ENCODE measurements at places on chromosomes 5 and 9.
A peak's percentile ranks its signal among the peaks of the same experiment; 100 is the strongest.

- no peak for DNase-seq
Observed at GRCh38 chr9:73451003-73451402, 299.3 kb downstream of the ANXA1 start.

DNA sequence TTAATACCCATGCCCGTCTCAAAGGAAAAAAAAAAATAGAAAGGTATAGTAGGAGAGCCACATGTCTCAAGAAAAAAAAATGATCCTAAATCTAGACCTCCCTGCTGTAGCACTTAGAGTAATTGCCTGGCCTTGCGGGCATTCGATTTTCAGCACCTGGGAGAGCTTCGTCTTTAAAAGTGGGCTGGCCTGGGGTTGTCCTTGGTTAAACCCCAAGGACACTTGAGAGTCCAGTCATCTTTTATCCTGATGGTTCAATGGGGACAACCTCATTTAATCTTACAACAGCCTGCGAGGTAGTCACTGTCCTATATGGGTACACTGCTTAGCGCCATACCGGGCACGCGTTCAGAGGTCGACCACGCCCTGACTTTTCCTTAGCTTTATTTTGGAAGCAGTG is 60.1 kb downstream of the MAT2B start:
- DNase-seq: no peak

DNA sequence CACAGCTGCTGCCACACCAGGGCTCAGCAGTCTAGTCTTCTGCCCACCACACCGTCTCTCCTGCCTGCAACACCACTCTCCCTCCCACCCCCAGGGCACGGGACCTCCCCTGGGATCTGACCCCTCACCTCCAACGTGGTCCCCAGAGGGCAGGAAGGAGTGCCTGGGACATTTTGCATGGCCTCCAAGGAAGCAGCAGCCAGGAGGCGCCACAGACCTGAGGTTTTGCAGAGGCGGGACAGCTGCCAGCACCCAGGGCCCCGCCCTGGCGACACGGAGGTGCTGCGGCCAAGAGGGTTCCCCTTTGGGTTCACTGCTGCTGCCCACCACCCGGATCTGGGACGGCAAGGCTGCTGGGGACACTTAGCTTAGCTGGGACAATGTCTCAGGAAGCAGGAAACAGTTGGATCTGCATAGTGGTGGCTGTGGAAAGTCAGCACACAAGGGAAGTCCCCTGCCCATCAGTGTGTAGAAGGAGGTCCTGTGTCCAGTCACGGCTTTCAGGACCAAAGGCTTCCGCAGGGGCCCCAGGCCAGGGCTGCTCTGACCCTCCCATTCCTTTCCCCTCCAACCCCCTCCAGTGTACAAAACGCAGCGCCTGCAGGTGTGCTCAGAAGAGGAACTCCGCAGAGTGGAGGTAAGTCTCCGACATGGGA is 13.8 kb downstream of the PROP1 start:
- no peak for DNase-seq

GRCh38 chr5:109412981-109413402 is 3.2 kb upstream of the PJA2 start:
- DNase-seq: no peak

DNA sequence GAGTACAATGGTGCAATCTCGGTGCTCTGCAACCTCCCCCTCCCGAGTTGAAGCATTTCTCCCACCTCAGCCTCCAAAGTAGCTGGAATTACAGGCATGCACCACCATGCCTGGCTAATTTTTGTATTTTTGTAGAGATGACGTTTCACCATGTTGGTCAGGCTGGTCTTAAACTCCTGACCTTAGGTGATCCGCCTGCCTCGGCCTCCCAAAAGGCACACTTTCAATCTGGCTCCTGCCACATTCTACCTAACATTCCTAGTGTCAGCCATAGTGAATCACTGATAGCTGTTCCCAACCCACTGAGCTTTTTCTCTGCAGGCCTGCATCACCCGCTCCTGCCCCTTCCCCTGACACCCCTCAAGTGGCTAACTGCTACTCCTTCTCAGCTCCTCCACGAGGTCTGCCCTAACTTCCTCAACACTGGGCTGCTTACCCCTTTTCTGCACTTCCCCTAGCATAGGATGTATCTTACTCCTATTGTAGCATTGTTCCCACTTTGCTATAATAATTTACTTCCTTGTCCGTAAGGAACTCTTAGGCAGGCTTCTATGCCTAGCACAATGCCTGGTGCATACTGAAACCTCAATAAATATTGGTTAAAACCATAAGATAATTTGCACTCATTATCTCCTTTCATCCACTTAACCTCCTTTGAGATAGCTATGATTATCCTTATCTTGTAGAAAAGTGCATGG is 42.0 kb upstream of the LIFR start:
- DNase-seq: no peak

- no peak for DNase-seq
Observed at GRCh38 chr9:120971938-120972337, 45.3 kb upstream of the TRAF1 start.

- no peak for DNase-seq
Observed at GRCh38 chr9:98101868-98102273, 17.2 kb downstream of the TRIM14 start.

GRCh38 chr5:118553662-118554061 is 434.7 kb downstream of the DTWD2 start:
- DNase-seq: peak; percentile 56

- DNase-seq: peak; percentile 76
Observed at GRCh38 chr5:93620487-93621326, 37.7 kb downstream of the NR2F1 start.

DNA sequence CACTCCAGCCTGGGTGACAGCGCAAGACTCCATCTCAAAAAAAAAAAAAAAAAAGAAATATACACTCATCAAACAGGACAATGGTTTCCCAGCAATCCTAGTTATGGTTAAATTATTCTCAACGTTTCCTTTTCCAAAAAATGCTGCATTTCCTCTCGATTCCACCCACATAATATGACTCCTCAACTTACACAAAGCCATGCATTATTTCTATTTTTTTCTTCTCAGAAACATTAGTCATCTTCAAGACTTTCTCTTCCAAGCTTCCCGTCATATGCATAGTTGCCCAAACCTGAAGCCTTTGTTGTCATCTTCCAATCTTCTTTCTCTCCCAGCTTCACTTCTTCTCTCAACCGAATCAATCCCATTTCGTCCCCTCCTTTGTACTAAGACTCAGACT is 61.4 kb upstream of the RANBP6 start:
- no peak for DNase-seq

GRCh38 chr5:38540314-38540713 is 16.1 kb downstream of the LIFR start:
- DNase-seq: no peak
